ENCODE measurements at places on chromosomes 11 and 22.

GRCh38 chr11:10050561-10050960 lies 243.5 kb downstream of the SBF2 start:
- DNase-seq, result peak; percentile 26

- no peak for DNase-seq
Measured at GRCh38 chr11:101138245-101138930, 8.8 kb upstream of the PGR start.

GRCh38 chr11:69459848-69460539 lies 21.5 kb upstream of the LINC01488 start:
- DNase-seq, result no peak

DNA sequence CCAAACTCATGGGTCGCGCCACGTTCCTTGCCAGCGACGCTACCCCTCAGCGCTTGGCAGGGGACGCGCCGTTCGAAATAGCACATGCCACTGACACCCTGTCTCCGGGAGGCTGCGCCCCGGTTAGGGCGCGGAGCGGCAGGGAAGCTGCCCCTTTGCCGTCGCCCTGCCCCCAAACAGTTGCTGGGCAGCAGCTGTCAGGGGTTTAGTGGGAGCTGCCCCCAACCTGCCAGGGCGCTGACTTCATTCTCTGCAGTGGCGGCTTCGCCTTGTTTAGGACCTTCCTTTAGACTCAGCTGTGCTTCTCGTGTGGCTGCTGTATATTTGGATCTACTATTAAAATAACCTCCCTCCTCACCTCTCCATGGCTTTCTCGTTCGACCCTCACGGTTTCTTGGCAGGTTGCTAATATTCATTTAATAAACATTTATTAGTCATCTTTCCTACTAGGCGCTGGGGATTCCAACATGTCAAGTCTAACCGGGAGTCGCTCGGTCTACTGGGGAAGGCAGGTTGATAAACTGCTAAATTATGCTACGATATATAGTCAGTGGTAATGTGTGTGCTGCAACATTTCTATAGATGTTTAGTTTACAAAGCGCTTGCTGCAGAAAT lies 782 bp downstream of the TMEM109 start:
- DNase-seq, result peak; percentile 18

DNA sequence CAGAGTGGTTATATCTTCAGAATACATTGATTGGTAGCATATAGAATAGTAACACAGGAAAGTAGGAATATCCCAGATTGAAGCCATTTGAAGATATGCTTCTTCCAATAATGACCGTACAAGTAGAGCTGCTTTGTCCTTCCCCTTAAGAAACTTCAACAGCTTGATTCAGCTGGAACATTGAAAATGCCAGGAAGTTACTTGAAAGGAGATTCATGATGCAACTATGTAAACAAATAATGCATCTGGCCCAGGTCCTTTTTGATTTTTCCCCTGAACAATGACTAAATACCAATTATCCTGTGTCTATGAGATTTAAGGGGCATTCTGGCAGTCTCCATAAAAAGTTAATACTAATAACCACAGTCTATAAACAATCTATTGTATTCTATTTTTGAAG lies 3.0 kb downstream of the DKK3 start:
- peak; percentile 56 for DNase-seq

GRCh38 chr11:6850526-6850925 lies 5.0 kb downstream of the OR10A5 start:
- no peak for DNase-seq

GRCh38 chr22:22037229-22037628 lies 54.6 kb upstream of the TOP3B start:
- DNase-seq, result no peak

- no peak for DNase-seq
Measured at GRCh38 chr22:46897246-46897623, 134.8 kb downstream of the TBC1D22A start.

- no peak for DNase-seq
Measured at GRCh38 chr11:36703055-36703404, 105.0 kb upstream of the RAG2 start.

DNA sequence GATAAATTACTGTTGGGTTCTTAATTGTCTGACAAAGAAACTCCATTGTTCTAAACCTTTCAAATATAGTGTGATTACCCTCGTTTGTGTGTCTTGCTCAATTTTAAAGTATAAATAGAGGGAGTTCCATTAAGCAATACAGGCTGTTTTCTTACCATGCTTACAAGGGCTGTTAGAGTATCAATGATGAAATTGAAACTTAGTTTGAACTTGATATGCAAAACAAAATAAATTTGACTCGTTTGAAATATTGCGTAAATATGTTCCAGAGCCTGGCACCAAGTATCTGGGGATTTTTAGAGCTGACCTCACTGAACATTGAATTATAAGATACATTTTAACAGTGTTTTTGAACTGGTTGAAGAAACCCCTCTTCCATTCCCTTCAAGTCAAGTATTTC lies 31.7 kb downstream of the TEAD1 start:
- DNase-seq, result no peak

- DNase-seq, result peak; percentile 87
Measured at GRCh38 chr11:91257667-91258066, 967.0 kb upstream of the FAT3 start.

- peak; percentile 33 for DNase-seq
Measured at GRCh38 chr11:128234143-128234542, 353.2 kb downstream of the ETS1 start.

DNA sequence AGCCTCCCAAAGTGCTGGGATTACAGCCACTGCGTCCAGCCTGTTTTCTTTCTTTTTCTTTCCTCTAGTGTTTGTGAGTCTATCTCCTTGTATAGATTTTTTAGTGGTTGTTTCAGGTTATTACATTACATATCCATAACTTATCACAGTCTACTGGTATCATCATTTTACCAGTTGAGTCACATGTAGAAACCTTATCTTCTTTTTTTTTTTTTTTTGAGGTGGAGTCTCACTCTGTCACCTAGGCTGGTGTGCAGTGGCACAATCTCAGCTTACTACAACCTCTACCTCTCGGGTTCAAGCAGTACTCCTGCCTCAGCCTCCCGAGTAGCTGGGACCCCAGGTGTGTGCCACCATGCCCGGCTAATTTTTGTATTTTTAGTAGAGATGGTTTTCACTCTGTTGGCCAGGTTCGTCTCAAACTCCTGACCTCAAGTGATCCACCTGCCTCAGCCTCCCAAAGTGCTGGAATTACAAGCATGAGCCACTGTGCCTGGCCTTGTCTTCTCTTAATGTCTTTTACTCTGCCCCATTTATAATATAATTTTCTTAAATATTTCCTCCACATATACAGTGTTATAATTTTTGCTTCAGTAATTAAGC lies 11.0 kb downstream of the CDC45 start:
- DNase-seq, result no peak

GRCh38 chr22:21101877-21102638 lies 56.3 kb downstream of the LRRC74B start:
- peak; percentile 13 for DNase-seq

GRCh38 chr22:20153945-20154344 lies 3.1 kb upstream of the CCDC188 start:
- DNase-seq, result no peak

- DNase-seq, result peak; percentile 38
Measured at GRCh38 chr11:2269601-2270321, 627 bp downstream of the ASCL2 start.

DNA sequence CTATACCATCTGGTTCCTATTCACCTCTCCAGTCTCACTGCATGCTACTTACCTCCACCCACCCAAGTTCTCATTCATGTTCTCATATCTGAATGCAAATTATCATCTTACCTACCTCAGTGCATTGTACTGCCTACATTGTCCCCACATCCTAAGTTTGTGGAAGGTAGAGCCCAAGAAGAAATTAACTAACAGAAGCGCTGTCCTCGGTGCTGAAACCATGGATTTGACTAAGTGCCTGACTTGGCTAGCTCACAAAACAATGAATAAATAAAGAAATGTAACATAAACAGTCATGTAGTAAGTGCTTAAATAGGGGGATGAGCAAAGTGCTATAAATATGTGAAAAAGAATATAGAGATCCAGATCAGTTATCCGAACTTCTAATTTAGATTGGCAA lies 63.2 kb downstream of the GRIA4 start:
- peak; percentile 57 for DNase-seq

GRCh38 chr22:29768052-29768693 lies 1.0 kb downstream of the UQCR10 start:
- DNase-seq, result no peak
